ENCODE measurements at places on chromosomes 6 and 20.

DNA sequence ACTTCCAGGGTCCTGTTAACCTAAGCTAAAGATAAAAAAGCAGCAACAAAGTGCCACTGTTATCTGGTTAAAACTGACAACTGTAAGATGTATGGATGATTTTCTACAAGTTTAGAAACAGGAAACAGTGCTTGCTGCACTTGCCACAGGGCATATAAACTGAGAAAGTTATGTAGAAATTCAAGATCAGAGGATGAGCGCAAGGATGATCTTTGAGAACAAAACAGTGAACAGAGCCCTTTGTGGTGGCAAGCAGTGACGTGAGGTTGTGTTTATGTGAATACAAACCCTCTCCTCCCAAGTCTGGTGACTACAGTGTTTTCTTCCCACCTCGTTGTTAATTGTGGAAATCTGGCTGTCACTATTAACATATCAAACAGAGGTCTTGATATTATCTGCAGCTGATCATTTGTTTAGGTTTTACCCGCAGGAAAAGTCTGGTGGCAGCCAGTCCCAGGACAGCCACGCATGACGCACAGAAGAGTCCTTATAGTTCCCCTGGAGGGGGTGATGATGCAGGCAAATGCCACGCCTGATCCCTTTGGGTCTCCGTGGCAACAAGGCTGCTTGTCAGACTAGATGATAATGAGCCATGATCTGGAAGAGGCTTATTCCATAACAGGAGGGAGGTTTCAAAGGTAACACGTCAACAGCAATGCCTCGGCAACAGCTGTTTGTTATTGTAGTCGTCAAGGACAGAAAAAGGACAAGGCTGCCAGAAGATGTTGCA lies 43.1 kb upstream of the TNFAIP3 start:
- peak; percentile 37 for DNase-seq

DNA sequence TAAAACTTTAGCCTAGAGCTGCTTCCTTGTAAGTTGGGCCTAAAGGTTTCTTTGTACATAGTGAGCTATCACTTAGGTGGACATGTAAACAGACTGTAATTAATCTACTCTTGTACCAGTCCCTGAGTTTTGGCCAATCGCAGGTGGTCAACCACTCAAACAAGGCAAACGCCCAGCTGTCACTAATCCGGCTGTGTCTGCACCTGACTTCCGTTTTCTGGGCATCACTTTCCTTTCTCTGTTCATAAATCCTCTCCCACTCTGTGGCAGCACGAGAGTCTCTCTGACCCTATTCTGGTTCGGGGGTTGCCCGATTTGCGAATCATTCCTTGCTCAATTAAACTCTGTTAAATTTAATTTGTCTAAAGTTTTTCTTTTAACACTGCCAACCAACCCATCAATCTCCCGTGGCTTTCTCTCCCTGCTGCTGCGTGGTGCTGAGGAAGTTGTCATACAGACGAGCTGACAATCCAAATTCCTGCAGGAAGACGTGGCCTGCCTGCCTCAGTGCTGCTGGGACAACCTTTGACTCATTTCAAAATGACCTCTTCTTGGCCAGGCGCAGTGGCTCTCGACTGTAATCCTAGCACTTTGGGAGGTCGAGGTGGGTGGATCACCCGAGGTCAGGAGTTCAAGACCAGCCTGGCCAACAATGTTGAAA lies 206.3 kb downstream of the QKI start:
- no peak for DNase-seq

DNA sequence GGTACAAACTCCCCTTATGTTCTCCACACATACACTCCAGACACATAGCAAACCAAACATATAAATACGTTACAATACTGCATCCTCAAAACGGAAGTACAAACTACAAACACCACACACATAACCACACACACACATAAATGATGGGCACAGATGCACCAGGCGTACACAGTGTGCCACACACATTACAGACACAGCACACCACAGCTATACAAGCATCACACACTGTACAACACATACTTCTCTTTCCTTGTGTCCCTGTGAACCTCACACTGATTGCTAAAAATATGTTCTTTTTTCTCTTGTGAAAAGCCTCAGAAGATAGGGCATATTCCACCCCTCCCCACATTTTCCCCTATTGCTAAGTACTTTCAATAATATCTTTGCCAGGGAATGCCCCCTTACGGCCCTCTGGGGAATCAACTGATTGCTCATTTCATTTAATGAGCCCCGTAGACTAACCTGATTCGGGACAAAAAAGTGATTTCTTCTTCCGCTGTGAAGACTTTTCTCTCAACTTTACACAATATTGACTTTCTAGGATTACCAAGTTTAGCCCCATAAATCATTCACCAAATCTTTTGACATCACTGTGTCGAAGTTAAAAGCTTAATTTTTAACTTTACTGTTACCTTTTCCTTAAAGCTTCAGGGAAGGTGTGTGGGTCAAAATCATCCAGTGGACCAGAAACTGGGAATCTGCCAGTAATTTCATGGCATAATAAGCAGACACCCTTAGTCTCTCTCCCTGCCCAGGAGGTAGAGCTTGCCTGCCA lies at the start of gene SLC17A1:
Gene SLC17A1 (minus strand): TSS at position 521 of the 775 bp plus-strand sequence. CDS start 1,495 bp downstream, outside the sequence.
- DNase-seq: no peak

DNA sequence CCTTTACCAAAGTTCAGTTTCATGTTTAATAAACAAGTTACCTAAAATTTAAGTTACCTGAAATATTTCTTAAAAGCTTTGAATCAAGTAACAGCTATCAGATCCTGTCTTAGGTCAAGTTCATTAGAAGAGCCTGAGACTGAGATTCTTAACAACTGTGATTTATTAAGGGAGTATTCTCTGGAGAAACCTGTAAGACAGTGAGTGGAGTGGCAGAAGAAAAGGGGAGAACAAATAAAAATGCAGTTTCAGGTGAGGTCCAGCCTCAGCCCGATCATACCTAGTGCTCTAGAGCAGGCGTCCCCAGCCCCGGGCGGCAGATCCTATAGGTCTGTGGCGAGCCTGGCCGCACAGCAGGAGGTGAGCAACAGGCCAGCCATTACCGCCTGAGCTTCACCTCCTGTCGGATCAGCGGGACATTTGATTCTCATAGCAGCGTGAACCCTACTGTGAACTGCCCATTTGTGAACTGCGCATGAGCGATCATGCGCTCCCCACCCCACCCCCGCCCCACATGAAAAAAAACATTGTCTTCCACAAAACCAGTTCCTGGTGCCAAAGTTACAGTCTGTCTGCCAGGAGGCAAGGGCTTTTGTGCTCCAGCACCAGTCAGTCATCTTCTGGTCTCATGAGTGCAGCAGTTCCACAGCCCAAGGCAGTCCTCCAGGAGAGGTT lies 59.2 kb upstream of the ADGRB3 start:
- DNase-seq: no peak

GRCh38 chr6:18132346-18132745 lies 9.9 kb upstream of the NHLRC1 start:
- DNase-seq: no peak

DNA sequence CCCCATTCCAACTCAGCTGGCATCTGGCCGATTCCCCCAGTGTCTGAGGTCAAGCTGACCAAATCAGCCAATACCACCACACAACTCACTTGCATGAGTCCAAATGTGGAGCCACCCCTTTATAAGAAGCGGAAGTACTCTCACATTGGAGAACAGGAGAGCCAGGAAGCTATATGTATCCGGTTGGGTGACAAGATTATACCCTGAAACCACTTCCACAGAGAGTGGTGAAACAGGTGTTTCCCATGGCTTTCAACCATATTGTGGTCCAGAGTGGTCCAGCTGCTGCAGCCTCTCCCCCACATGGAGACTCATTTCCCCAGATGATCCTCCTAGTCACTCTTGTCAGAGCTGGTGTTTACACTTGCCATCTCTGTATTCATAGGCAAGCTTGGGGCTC lies 24.0 kb upstream of the SERINC1 start:
- no peak for DNase-seq

DNA sequence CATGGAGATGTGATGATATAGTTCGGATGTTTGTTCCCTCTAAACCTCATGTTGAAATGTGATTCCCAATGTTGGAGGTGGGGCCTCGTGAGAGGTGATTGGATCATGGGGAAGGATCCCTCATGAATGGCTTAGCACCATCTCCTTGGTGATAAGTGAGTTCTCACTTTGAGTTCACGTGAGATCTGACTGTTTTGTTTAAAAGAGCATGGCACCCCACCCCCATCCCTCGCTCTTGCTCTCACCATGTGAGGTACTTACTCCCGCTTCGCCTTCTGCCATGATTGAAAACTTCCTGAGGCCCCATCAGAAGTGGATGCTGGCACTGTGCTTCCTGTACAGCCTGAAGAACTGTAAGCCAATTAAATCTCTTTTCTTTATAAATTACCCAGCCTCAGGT lies 10.9 kb downstream of the SLC32A1 start:
- no peak for DNase-seq

DNA sequence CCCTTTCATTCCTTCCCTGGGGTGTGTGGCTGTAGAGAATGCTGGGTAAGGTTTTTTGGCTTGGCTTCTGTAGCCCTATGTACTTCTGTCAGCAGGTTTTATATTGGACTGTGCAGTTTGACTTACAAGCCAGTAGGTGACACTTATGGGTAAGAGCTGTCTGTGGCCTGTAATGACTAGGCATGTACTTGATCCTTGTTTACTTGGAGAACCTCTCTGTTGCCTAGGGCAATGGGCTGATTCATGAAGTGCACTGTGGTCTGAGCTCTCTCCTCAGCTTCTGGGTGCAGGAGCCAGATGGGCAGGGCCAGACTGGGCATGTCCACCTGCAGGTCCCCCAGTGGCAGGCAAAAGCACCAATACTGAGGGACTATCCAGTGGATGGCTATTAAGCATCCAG lies 544.6 kb downstream of the ADGRB3 start:
- no peak for DNase-seq

- no peak for DNase-seq
These were observed 28.3 kb upstream of the CARMIL1 start for GRCh38 chr6:25250878-25251277.

GRCh38 chr6:1678201-1678600 lies 68.5 kb downstream of the FOXC1 start:
- DNase-seq: no peak

- DNase-seq: no peak
These were observed 580.6 kb downstream of the TFAP2A start for GRCh38 chr6:9834233-9834632.

DNA sequence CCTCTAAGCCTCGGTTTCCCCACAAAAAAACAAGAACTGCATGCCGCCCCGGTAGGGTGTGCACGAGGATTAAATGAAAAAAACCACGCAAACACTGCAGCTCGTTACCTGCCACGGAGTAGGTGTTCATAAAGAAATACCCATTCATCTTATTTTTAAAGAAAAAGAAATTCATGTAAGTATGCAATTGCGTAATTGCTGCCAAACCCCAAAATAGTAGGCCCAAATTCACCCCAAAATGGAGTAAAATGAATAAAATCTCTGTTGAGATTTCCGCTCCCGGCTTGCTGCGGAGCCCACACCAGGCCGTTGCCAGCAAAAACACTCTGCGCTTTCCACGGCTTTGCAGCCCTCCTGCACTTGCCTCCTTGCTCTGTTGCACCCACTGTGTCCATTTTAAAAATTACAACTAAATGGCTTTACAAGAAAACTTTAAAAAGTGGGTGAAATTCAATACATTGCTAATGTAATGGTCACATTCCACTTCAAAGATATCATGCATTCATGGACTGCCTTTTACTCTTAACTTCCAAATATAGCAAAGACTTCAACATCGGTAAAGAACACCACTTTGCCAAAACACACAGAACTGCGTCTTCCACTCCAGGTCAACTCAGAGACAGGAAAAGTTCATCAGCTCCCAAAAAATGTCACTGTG lies 125.0 kb downstream of the ZMYND8 start:
- DNase-seq: no peak

DNA sequence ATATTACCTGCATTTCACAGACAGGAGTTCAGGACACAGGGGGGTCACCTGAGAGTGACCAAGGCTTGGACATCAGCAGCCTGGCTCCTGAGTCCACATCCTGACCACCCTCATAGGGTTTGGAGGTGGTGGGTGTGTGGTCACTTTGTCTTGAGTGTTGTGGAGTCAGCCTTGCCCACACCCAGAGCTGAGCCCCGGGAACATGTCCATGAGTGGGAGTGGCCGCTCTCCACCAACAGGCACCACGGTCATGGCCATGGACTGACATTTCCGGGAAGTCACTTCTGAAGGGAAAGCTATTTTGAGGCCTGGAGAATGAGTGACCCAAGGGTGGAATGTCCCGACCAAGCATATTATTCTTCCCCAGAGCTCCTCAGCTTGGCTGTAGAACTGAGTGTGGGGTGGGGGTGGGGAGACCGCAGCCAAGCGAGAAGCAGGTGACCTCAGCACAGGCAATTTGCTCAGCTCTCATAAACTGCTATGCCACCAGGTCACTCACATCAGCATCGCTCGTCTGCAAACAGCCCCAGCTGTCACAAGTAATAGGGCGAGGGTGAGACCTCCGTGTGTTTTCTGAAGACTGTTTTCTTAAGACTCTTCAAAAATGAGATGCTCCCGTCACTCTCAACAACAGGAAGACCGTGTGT lies 348.6 kb upstream of the CDH4 start:
- no peak for DNase-seq

DNA sequence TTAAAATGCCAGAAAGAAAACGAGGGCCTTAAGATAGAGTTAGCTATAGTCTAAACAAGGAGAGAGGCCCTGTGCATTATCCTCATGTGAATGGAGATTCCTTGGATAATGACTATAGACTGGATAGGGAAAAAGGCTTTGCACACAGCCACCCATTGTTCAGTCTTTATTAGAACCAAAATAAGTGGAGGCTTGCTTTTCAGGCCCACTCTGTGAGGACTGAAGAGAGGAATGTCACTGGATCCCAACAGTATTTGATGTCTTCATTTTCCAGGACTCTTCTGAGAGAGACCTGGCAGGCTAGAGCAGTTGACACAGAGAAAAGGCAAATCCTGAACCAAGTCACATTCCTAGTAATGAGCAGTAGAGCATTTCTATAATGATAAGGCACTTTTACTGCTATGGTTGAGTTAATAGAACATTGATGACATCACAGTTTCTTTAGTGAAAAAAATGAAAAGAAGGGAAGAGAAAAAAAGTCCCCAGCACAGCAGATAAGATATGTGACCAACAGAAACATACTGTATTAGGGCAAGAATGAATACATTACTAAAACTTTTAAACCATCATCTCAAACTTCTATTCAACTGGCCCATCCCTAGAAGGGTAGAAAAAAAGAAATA lies 315.1 kb downstream of the EPHA7 start:
- no peak for DNase-seq

- DNase-seq: no peak
These were observed 141.6 kb upstream of the RREB1 start for GRCh38 chr6:6966127-6966526.

- DNase-seq: no peak
These were observed 306.4 kb downstream of the CDKAL1 start for GRCh38 chr6:20840675-20841074.

- DNase-seq: no peak
These were observed 49.8 kb downstream of the MYH7B start for GRCh38 chr20:35005463-35005961.

GRCh38 chr6:156617376-156617775 lies 159.8 kb upstream of the ARID1B start:
- no peak for DNase-seq

- DNase-seq: no peak
These were observed 100.0 kb downstream of the VEGFA start for GRCh38 chr6:43869792-43870659.

DNA sequence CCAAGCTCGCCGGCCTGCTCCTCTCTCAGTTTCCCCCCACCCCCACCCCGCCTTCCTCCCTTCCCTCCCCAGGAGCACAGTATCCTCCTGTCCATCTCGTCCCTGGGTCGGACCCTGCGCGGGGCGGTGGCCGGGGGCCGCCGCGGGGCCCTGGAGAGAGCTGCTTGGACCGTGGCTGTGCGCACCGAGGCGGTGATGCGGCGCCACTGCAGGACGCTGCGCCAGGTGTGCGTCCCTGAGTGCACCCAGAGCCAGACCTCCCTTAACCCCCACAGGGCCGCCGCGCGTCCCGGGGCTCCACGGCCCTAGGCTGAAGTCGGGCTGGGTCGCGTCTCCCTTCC lies 2.2 kb downstream of the C20orf204 start:
- no peak for DNase-seq
